ENCODE measurements at places on chromosomes 16 and 17.
A peak's percentile ranks its signal among the peaks of the same experiment; 100 is the strongest.

GRCh38 chr17:77735566-77736198 lies 222.8 kb upstream of the TNRC6C start:
- DNase-seq = no peak

- no peak for DNase-seq
Measured at GRCh38 chr17:77315551-77316190, 174.9 kb downstream of the SEC14L1 start.

GRCh38 chr17:68289936-68290267 lies 1.0 kb downstream of the SLC16A6 start:
- DNase-seq = no peak

GRCh38 chr17:56987283-56987834 lies 9.4 kb downstream of the SCPEP1 start:
- no peak for DNase-seq

GRCh38 chr17:46147296-46147695 lies 45.9 kb downstream of the KANSL1 start:
- DNase-seq = no peak

DNA sequence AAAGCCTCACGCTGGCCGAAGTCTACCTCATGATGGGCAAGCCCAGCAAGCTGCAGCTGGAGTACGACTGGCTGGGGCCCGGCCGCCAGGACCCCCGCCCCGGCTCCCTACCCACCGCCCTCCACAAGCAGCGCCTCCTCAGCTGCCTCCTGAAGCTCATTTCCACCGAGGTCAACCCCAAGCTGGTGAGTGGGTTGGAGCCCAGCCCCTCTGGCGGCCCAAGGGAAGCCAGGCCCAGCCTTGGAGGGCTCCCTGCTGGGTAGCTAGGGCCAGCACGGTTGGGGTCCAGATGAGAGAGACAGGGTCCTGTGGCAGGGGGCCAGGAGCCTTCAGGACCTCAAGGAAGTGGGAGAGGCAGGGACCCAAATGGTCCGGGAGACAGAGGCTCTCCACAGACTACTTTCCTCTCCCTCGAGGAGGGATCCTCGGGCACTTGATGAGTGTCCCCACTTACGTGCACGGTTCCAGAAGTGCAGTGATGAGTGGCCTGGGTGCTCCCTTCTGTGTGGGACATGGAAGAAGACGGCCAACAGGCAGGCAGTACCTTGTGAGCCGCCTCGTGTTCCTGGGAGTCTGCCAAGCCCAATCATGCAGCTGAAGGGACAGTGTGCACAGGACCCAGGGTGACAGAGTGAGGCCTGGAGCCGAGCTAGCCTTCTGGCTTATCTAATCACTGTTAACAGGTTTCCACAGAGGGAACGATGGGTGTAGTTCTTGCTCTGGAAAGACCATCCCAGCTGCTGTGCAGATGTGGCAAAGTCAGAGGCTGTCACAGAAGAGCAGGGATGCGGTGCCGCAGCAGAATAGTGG lies 21.1 kb upstream of the JPT2 start:
- no peak for DNase-seq

DNA sequence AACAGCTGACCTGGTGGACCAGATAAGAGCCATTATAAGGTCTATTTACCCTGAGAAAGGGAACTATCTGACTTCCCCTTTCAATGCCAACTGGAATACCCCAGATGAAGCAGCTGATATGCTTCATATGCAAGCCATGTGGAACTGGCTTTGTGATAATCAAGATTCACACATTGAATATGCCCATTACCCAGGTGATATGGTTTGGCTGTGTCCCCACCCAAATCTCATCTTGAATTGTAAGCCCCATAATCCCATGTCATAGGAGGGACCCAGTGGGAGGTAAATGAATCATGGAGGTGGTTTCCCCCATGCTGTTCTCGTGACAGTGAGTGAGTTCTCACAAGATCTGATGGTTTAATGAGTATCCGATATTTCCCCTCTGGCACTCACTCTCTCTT lies 42.1 kb downstream of the IKZF3 start:
- no peak for DNase-seq

GRCh38 chr17:35889241-35889640 lies 9.1 kb upstream of the CCL5 start:
- DNase-seq = no peak

DNA sequence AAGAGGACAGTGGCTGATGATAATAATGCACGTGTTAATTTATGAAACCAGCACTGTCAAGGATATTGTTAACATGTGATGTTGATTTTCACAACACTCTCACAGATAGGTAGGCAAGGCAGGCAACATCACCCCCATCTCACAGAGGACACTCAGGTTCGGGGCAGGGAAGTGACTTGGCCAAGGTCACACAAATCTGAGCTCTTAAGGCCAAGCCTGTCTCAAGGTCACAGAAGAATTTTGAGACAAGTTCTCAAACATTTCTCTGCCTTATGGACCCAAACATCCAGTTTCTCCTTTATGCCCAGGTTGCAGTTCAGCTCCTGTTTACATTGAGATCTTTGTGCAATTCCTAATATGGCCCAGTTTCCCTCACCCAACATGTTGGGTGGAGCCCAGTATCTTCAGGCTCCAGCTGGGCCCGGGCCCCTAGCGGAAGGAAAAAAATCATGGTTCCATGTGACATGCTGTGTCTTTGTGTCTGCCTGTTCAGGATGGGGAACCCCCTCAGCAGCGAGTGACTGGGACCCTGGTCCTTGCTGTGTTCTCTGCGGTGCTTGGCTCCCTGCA lies 1.3 kb downstream of the SLC2A4 start:
- DNase-seq = no peak

GRCh38 chr16:2711370-2712062 lies 8.5 kb downstream of the PRSS27 start:
- no peak for DNase-seq

- no peak for DNase-seq
Measured at GRCh38 chr17:81486199-81486810, 26.3 kb downstream of the ACTG1 start.

- no peak for DNase-seq
Measured at GRCh38 chr17:65799454-65799853, 238.0 kb upstream of the AXIN2 start.

GRCh38 chr17:75899767-75900468 lies 3.2 kb upstream of the TRIM65 start:
- no peak for DNase-seq

- DNase-seq = no peak
Measured at GRCh38 chr17:47844227-47844626, 3.2 kb upstream of the SCRN2 start.

DNA sequence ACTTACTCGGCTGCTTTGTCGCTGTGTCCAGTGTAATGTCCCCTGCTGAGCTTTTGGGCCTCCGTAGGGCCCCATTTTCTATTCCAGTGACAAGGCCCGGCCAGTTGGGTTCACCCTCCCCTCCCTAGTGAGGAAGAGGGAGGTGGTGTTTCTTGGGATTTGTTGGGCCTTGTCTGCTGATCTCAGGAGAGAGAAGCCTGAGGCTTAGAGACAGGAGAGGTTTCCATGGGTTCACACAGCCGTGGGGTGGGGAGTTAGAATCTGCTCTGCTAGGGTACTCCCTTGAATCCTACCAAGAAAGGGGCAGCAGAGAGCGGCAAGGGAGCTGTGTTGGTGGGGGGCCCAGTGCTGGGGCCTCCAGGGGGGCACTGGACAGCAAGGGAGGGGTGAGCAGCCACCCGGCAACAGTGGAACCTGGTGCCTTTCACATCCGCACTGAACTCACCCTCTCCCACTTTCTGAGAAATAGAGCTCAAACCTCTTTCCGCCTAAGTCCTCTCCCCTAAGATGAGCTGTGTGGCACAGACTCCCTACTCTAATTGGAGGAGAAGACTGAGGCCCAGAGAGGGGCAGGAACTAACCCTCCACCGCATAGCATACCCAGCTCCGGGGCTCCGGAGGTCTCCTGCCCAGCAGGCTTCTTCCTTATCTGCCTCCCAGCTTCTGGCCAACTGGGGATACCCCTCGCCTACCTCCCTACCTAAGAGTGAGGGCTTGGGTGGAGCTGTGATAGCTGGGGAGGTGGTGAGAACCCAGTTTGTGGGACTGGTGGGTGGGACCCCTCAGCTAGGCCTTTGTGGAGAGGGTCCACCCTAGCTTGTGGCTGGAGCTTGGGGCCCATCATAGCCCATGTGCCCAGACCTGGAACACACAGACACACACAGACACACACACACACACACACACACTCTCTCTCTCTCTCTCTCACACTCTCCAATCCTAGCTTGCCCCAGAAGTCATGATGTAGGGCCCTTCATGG lies 6.8 kb downstream of the TBKBP1 start:
- DNase-seq = no peak

DNA sequence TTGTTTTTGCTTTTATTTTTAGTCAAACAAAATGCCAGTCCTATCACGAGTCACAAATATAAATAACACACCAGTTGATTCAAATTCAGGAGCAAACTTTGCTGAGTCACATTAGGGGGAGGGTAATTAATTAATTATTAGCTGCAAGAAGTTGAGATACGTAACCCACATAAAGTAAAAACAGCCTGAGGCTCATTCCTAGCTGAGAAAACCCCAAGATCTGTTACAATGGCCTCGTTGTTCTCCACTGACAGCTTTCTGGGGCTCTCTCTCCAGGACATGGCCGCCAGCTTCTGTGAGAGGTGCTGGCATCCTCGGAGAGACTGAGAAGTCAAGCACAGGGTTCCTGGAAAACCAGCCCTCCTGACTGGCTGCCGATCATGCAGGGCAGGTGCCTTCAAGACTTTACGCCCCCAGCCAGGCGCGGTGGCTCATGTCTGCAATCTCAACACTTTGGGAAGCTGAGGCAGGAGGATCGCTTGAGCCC lies 11.1 kb downstream of the RAB40B start:
- no peak for DNase-seq

GRCh38 chr17:63189082-63189481 lies 223.0 kb downstream of the TANC2 start:
- DNase-seq = no peak

GRCh38 chr17:39729280-39729851 lies 966 bp downstream of the MIEN1 start:
- no peak for DNase-seq

- peak; percentile 49 for DNase-seq
Measured at GRCh38 chr16:30651124-30652004, 604 bp downstream of the PRR14 start.

DNA sequence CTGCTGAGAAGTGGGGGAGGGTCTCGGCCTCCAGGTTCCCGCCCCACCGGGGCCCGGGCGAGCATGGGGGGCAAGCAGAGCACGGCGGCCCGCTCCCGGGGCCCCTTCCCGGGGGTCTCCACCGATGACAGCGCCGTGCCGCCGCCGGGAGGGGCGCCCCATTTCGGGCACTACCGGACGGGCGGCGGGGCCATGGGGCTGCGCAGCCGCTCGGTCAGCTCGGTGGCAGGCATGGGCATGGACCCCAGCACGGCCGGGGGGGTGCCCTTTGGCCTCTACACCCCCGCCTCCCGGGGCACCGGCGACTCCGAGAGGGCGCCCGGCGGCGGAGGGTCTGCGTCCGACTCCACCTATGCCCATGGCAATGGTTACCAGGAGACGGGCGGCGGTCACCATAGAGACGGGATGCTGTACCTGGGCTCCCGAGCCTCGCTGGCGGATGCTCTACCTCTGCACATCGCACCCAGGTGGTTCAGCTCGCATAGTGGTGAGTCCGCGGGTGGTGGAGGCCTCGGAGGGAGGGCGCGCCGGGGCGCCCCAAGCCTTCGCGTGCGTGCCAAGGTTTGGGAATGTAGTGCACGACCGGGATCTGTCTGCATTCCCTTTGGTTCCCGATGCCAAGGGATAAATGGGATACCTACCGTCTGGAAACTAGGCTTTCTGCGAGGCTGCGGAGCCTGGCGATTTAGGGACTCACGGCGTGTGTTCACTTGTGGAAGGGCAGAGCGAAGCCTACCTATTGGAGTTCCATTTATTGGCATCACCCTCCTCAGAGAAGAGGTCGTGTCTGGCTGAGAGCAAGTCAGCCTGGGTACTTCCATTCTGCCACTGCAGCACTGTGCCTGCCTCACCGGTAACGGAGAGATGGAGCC lies 1.0 kb downstream of the ZNRF1 start:
- DNase-seq = no peak

- no peak for DNase-seq
Measured at GRCh38 chr16:84548971-84549844, 44.7 kb upstream of the MEAK7 start.

DNA sequence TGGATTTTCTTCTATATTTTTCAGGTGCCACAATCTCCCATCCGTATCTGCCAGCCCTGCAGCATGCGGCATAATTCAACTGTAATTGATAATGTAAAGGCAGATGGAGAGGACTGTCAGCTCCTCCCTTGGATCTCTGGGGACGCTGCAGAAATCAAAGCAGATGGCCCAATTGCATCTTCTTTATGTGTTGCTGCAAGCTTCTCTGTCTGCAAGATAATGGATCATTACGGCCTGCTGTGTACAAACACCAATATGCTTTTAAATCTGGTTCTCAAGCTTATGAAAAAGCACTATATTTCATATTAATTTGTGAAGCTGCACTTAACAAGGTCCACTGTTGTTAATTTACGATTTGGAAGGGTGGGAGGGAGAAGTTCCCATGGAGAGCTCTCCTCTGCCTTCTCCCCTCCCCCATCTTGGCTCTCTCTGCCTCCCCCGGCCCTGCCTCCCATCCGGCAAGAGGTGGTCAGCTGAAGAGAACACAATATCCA lies 607.5 kb downstream of the TOX3 start:
- DNase-seq = no peak

DNA sequence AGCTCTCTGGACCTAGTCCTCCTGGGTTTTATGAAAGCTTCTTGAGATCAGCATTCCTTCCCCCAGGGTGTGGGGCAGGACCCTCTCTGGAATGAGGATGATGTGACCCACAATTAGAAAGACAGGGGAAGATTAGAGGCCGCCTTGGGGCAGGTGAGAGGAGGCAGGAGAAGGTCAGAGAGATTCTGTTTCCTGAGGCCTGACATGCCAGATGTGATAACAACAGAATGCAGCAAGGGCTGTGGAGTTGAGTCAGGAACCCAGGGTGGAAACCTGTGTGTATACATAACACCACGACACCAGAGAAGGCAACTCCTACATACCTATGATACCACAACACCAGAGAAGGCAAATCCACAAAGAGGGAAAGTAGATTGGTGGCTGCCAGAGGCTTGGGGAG lies 5.4 kb upstream of the SLC5A10 start:
- DNase-seq = no peak

DNA sequence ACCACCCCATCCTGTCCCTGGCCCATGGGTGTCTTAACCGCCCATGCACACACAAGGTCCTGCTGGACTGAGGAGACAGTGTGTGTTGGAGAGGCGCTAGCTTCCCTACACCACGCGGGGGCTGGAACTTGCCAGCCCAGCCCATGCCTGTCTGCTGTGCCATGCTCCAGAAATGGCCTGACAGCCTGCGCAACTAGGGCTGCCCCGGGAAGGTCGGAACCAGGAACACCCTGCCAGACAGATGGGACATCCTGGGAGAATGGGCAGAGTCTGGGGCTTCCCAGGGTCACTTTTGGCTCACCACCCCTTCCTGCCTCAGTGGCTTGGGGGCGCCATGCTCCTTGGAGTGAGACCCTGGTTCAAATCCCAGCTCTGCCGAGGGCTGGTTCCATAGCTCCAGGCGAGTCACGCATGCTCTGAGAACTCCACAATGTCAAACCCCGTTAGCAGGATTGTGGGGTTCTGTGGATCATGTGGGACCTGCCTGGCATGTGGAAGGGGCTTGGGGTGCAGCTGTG lies 36.2 kb downstream of the SREBF1 start:
- no peak for DNase-seq

GRCh38 chr16:70704586-70704985 lies 18.7 kb upstream of the MTSS2 start:
- DNase-seq = peak; percentile 51
